ENCODE measurements at places on chromosomes 16 and 17.

- DNase-seq = no peak
Measured at GRCh38 chr16:29014561-29015069, 29.8 kb downstream of the LAT start.

DNA sequence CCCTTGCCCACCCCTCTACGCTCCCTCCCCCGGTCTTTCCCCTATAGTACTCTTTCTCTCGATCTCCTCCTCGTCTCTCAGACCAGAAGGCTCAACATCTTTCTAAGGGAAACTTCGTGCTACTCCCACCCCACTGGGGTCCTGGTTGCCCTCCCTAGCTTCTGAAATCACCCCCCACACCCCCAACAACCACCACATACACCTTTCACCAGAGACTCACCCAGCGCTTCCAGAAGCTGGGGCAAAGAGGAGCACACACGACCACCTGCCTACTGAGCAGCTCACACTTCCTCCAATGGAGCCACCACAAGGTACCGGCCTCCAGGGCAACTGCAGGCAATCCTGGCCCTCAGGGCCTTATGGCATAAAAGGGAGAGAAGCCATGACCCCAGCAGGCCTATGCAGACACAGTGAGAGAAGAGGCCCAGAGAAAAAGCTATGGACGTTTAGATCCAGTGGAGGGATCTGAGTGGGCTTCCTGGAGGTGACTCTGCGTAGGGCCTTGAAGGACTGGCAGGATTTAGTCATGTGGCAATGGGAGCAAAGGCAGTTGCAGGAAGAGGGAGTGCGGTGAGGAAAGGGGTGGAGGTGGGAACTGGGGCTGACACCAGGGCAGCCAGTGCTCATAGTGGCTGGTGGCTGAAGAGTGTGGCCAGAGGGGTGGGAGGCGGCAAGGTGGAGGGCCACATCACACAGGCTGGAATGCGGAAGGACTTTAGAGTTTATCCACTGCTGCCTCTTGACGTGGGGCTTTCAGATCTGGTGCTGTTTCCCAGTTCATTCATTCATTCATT lies 12.1 kb upstream of the TMEM92 start:
- DNase-seq = no peak

DNA sequence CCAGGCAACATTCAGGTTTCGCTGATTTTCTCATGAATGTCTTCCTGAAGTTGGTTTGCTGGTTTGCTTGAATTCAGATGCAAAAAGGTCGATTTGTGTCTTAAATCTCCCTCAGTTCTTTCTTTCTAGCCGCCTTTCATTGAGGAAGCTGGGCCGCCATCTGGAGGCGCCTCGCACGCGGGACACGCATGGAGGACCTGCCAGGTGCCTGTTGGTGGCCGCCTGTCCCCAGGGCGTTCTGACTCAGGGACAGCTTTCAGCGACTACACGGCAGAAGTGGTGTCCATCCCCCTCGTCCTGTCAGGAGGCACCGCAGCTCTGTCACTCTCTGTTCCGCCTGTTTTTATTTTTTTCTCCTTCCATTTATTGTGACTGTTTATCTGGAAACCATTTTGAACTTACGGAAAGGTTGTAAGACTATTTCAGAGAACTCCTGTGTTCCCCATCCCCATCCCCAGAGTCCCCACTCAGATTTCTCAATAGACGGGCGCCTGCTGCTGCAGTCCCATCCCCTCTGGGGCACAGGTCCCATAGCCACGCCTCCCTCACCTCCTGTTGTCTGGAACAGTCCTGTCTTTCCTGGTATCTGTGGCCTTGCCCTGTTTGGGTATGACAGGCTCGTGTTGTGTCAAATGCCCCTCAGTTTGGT lies 33.2 kb downstream of the COX4I1 start:
- DNase-seq = no peak

DNA sequence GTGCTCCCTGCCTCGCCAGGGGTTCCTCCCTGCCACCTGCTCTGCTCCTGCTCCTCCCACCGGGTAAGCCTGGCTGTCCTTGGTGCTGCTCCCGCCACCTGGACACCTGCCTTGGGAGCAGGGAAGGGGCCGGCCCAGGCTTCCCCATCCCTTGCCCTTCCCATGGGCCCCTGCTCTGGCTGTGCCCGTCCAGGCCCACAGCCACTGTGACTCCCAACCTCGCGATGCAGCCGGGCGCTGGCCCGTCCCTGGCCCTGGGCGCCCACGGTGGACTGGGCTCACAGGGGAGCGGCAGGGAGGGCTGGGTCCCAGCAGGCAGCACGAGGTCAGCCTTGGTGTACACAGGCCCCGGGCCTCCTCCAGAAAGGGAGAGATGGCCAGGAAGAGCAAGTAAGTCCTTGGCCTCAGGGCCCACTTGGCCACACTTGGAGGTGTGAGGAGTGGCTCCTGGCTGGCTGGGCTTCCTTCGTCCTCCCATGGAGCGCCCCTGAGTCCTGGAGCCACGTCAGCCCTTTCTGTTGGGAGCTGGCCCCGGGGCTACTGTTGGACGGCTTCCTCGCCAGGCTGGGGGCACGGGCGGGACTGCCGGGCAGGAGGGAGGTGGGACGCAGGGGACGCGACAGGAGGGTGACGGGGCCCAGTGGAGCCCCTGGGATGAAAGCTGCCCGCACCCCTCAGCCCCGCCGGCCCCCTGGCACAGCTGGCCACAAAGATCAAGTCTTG lies 15.3 kb downstream of the ENGASE start:
- no peak for DNase-seq

DNA sequence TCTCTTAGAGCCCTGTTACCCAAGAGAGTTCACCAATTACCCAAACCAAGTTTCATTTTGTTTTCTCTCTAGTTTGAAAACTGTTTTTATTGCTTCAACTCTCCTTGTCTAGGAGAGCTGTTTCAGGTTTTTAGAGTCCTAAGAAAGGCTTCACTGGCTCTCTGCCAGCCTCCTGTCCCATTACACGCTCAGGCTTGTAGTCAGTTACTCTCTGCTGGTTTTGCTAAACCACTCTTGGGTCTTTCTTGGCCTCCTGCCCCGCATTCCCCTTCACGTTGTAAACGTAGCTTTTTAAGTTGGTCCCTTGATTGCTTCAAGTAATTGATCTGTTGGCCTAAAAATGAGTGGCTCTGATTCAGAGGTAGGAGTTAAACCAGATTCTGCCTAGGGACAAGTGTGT lies 529.1 kb downstream of the MAF start:
- DNase-seq = peak; percentile 70

Data from left forelimb (tissue), 1 donor.